Stimulated activated CD8-positive, alpha-beta memory T cell treated with anti-CD3 and anti-CD28 coated beads, Interleukin-2, amount 100 ng/mL, for 1 hour (primary cell): ENCODE measurements at places on chromosomes 6 and 20.

DNA sequence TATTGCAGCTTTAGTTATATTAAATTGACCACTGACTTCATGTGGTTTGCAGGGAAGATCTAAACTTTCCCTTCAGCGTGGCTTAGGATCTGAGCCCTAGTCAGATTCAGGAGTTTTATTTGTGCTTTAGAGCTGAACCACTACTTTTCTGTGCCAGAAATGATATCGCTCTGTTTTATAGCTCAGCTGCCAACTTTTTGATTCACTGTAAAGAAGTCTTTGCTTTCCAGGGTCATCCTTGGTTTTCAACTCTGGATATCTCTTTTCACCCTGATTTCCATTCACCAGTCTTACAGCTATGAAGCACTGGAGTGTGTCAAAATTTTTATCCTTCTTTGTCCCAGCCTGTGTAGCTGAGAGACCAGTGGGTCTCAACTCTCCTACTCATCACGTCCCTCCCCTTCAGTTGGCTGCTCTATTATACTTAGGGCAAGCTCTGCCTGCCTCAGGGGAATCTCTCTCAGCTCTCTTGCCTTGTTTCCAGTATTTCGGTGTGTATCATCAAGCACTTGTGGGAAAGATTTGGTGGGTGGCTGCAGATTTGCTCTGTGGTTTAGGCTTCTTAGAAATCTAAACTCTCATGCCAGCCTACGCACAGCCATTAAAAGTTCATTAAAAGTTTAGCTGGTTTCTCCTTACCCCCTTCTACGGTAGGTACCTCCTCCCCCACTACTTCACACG lies 425.5 kb downstream of the TENT5A start:
- DNase-seq: no peak

- DNase-seq: no peak
Observed at GRCh38 chr6:81744131-81744530, 8.3 kb downstream of the TENT5A start.

DNA sequence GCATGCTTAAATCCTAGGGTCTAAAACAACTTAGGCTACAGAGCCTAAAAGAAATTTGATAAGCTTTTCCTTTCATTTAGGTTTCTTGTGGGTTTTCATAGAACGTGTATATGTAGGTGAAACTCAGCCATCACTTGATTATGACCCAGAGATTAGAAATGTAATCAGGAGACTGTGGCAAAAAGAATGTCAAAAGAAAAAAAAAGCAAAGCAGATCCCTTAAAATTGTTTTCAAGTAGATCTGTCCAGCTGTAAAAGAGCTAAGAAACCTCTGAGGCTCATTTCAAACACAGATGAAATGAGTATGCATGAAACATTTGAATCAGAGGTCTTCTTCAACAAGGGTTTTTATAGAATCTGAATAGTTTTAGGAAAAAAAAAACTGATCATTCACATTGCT lies 341.3 kb upstream of the PRDM1 start:
- no peak for DNase-seq

GRCh38 chr6:110357298-110357663 lies 868 bp downstream of the METTL24 start:
- DNase-seq: no peak

DNA sequence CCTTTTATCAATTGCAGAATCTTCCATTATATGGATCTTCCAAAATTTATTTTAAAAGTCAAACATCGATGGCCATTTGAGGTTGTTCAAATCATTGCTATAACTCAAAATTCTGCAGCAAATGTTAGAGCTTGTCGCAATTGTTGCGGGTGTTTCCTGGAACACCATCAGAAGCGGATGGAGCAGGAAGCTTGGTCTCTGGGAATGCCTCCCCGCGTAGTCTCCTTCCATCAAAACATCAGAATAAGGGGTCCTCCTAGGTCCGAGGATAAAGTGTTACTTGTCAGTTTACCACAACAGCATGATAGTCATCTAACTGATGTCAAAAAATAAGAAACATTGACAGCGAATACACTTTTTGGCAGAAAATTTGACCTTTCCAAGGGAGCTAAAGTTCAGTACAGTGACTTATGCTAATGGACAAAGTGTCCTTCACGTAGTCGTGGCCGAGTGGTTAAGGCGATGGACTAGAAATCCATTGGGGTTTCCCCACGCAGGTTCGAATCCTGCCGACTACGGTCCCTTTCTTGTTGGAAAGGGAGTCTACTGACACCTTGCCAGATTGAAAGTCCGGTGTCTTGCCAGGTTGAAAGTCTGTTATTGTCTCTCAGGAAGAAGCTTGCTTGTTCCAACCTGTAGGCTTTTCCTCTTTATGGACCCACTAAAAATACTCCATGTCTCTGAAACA lies 59.0 kb upstream of the ZNF184 start:
- DNase-seq: no peak

- no peak for DNase-seq
Observed at GRCh38 chr6:76982476-76983199, 480.7 kb downstream of the HTR1B start.

DNA sequence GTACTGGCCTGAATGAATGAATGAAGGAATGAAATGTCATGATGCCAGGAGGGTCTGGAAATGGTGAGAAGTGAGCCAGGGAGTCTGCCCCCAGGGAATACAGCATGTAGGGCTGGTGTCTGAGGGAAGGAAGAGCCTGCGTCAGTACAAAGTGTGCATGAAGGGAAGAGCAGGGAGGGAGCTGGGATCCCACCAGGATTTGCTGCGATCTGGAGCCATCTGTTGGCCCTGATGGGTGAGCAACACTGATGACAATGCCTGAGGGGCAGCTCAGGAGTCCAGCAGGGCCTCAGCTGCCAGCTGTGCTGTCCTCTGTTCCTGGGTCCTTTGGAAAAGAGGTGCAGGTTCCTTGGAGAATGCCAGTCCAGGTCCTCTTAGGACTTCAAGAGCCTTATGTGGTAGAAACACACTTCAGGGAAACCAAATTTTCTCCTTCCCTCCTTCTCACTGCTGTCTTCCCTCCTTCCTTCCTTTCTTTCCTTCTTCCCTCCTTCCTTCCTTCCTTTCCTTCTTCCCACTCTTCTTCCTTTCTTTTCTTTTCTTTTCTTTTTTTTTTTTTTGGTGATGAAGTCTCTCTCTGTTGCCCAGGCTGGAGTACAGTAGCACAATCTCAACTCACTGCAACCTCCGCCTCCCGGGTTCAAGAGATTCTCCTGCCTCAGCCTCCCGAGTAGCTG lies 11.5 kb downstream of the BPI start:
- no peak for DNase-seq

DNA sequence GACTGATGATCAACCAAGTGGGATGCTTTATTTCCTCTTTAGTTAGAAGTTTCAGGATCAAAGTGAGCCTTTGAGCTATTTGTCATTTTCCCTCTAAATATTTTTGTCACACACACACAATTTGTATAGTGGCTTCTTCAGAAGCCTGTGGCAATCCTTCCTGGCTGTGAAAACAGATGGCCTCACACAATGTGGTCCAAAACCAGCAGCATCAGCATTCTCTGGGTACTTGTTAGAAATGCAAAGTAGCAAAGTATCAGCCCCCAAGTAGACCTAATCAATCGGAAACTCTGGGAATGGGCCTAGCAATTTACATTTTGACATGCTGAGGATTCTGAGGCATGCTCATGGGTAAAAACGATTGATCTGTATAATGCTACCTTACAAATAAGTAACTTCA lies 115.9 kb downstream of the PAX1 start:
- DNase-seq: no peak

- no peak for DNase-seq
Observed at GRCh38 chr20:10093087-10093591, 58.4 kb downstream of the ANKEF1 start.

DNA sequence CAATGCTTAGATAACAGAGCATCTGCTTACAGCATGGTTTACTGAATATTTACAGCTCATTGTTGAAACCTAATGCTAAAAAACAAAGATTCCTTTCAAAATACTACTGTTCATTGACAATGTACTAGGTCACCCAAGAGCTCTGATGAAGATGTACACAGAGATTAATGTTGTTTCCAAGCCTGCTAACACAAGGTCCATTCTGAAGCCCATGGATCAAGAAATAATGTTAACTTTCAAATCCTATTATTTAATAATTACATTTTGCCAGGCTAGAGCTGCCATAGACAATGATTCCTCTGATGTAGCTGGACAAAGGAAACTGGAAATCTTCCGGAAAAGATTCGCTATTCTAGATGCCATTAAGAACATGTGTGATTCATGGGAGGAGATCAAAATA lies 355.6 kb downstream of the TENT5A start:
- DNase-seq: no peak

- DNase-seq: no peak
Observed at GRCh38 chr6:24376871-24377270, 19.0 kb upstream of the DCDC2 start.

DNA sequence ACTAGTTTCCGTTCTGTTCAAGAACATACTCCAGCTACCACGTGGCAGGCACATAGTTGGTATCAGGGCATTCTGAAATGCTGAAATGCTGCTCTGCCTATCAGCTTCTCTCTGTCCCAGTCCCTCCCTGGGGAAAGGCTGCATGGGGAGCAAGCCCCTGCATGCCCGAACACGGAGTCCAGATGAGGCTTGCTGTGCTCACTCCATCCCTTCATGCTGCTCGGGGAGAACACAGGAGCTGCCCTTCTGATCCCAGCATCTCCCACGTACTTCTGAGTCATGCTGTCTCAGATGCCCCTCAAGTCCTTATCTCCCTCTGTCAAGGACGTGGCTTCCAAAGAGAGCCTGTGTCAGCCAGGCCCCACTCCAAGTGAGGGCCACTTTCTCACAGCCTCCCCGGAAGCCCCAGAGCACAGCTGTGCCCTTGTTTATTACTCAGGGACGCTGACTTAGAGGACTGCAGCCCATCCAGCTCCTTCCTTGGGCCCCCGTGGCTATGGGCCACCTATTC lies 29.4 kb downstream of the THBS2 start:
- DNase-seq: no peak

- no peak for DNase-seq
Observed at GRCh38 chr20:3430376-3431069, 23.1 kb upstream of the DNAAF9 start.
